ENCODE measurements at places on chromosomes 5 and 9. TPM values are rescaled to one million over a fixed set of nuclear protein-coding genes. Genes with fewer than 3 reads are reported as not detected.

The CATSPER3 gene
- 1.2 TPM for total RNA-seq

The PCDHA9 gene
- not detected for total RNA-seq

- no peaks in the 10 kb centered on the region for H3K36me3 ChIP-seq
- H3K27me3 ChIP-seq, result peaks cover 3% of the 10 kb centered on the region
- DNase-seq, result no peak
- H3K4me3 ChIP-seq, result no peak overlapping the region
- H3K27ac ChIP-seq, result no peak overlapping the region
- H3K4me1 ChIP-seq, result no peaks in the 10 kb centered on the region
Measured at GRCh38 chr5:78738693-78739300, 90.2 kb upstream of the LHFPL2 start.

- H3K27ac ChIP-seq, result no peak overlapping the region
- no peaks in the 10 kb centered on the region for H3K36me3 ChIP-seq
- H3K4me1 ChIP-seq, result no peaks in the 10 kb centered on the region
- no peak for DNase-seq
- H3K4me3 ChIP-seq, result no peak overlapping the region
Measured at GRCh38 chr9:113566712-113567071, 103.2 kb downstream of the RGS3 start.

DNA sequence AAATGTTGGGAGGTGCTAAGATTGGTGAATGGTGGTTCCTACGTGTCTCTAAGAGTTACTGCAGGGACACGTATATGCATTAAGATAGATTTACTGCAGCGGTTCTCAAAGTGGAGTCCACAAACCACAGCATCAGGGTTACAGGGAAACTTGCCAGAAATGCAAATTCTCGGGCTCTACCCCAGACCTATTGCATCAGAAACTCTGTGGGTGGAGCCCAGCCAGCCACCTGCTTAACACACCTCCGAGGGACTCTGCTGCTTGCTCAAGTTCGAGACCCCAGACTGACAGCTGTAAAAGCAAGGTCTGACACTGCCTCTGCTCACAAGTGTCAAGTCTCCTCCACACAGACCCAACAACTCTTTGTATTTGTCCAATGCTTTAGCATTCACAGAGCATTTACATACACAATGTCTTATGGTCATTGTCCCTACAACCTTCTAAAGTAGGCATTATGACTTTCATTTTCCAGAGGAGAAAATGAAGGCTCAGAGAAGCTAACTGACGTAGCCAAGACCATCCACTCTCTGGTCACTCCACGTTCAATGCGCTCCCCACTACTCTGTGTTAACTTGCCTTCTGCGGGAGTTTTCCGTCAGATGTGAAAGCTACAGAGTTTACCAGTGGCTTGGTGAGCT lies 48.8 kb downstream of the HSD17B3 start:
- peaks cover 9% of the 10 kb centered on the region for H3K4me1 ChIP-seq
- no peak overlapping the region for H3K4me3 ChIP-seq
- H3K27me3 ChIP-seq, result peaks cover 47% of the 10 kb centered on the region
- no peaks in the 10 kb centered on the region for H3K36me3 ChIP-seq
- no peak overlapping the region for H3K27ac ChIP-seq
